ENCODE measurements at places on chromosomes 5 and 9.

GRCh38 chr5:470961-471749 lies 28.2 kb downstream of the EXOC3 start:
- DNase-seq = no peak

DNA sequence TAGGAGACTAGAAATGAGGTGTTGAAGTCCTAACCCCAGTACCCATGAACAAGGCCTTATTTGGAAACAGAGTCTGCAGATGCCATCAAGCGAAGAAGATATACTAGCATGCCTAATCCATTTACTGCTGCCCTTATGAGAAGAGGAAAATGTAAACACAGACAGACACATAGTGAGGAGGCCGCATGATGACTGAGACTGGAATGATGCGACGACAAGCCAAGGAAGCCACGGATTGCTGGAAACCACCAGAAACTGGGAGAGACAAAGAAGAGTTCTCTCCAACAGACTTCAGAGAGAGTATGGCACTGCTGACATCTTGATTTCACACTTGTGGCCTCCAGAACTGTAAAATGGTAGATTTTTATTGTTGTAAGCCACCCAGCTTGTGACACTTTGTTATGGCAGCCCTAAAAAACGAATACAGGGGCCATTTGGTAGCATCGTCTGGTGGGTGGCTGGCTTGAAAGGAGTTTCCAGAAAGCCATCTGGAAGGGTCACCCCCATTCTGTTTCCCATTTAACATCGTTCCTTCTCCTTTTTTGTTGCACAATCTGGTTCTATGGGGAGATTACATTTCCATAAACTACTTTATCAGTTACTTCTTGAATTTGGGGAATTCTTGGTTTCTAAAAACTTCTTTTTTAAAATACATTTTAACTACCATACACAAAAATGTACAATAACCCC lies 193.1 kb downstream of the HSD17B3 start:
- DNase-seq = no peak

GRCh38 chr5:4942831-4943178 lies 197.3 kb upstream of the ADAMTS16 start:
- DNase-seq = no peak

DNA sequence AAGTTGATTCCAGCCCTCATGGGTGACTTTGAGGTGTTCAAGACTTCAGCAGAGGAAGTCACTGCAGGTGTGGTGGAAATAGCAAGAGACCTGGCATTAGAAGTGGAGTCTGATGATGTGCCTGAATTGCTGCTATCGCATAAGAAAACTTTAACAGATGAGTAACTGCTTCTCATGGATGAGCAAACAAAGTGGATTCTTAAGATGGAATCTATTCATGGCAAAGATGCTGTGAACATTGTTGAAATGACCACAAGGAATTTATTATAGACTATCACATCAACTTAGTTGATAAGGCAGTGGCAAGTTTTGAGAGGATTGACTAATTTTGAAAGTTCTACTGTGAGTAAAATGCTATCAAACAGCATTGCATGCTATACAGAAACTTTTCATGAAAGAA lies 17.1 kb upstream of the POU4F3 start:
- DNase-seq = no peak
